Activated CD4-positive, alpha-beta T cell treated with anti-CD3 and anti-CD28 coated beads for 4 hours (primary cell): ENCODE measurements at places on chromosomes 3 and 15.

DNA sequence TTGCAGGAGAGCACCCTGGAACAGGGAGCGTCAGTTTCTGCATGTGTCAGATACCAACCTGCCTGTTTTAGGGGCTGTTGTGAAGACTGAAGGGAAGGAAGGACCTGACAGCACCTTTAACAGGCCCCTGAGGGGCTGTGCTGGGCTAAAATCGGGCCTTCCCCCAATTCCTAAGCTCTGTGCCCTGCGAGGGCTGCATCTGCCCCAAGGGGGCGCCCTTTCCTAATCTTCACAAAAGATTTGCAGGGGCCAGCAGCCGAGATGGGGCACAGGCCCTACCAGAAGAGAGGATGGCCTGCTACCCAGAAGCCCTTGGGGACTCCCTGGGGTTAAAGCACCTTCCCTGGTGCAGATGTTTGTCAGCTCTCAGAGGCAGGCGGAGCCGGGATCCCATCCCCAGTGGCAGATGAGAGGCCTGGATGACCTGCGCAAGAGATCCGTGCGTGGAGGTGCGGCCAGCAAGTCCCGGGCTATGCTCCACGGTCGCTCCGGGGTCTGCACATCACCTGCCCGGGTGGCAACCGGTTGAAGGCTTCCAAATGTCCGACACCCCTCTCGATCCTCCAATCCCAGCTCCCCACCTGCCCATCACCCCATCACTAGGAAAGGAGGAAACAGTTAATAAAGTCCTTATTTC, 53.6 kb downstream of the RHCG start:
- DNase-seq = no peak

DNA sequence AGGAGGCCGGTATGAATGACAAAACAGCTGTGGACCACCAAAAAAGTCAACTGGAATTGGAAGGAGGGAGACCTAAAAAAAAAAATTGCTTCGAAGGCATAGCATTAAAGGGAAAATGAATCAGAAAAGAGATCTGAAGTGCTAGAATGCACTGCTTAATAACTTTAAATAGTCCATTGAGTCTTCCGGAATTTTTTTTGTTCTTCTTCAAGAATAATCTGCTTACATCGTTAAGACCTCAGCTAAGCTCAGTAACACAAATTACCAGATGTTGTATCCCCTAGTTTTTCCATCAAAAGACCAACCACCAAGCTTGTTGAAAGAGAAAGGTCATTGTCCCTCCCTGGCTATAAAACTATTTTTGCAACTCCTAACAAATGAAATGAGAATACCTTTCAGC, 560.5 kb downstream of the NR2F2 start:
- no peak for DNase-seq

DNA sequence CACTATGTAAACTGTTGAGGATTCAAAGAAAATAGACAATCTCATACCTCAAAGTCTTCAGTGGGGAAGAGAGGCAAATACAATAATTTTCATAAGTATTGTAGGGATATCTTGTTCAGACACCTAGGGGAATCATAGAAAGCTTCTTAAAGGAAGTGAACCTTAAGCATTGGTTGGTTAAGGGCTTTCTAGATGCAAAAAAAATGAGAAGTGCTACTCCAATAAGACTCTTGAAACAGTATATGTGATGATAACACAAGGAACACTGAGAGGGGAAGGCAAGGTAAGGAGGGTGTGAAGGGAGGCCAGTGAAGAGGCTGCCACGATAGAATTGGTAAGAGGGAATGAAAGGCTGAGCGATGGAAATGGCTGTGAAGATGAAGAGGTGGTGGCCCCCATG, 104.1 kb downstream of the TPRG1 start:
- DNase-seq = no peak

DNA sequence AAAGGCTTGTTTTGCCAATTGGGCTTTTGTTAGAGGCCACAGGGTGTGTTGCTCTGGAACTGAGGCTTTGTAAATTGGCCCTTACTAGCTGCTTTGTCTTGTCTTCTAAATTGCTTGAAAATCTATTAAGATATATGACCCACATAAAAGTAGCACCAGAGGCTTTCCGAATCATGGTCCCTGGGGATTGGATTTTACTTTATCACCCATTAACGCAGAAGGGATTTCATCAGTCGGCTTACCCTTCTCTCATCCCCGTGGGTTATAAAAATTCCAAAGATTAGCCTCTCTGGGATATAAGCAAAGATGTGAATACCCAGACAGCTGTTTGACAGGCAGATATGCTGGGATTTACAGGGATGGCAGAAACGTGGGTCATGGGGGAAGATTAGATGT, 98.3 kb upstream of the CHL1 start:
- no peak for DNase-seq

- no peak for DNase-seq
These were observed 33.4 kb upstream of the SETD2 start for GRCh38 chr3:47197287-47197686.

DNA sequence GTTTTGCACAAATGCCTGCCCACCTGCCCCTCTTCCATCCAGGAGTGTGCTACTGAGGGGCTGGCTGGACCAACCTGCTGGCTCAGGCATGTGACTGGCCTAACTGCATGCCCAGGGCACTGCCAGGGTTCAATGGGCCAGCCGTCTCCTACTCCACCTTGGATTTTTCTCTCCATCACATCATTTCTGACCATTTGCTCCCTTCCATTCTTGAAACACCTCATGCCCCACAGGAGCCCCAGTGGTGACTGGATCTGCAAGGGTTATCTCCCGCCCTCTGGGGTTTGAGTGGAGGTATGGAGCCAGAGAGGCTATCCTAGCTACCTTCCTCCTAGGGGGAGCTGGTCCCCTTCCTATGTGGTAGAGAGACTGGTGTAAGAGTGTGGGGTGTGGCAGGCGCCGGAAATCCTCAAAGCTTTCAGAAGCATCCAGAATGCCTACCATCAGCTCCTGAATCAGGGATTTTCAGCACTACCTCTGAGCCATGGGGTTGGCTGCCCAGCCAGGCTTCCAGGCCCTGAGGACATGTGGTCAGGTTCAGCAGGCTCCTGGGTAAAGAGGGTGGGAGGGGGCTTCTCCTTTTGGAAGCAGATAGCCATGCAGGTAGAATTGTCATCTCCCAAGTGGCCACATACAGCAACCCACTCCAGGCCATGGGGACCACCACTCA, 2.9 kb upstream of the MANF start:
- DNase-seq = no peak

- DNase-seq = no peak
These were observed 66.5 kb upstream of the SNTN start for GRCh38 chr3:63585927-63586326.

GRCh38 chr15:61030451-61030850, 198.7 kb downstream of the RORA start:
- DNase-seq = no peak

DNA sequence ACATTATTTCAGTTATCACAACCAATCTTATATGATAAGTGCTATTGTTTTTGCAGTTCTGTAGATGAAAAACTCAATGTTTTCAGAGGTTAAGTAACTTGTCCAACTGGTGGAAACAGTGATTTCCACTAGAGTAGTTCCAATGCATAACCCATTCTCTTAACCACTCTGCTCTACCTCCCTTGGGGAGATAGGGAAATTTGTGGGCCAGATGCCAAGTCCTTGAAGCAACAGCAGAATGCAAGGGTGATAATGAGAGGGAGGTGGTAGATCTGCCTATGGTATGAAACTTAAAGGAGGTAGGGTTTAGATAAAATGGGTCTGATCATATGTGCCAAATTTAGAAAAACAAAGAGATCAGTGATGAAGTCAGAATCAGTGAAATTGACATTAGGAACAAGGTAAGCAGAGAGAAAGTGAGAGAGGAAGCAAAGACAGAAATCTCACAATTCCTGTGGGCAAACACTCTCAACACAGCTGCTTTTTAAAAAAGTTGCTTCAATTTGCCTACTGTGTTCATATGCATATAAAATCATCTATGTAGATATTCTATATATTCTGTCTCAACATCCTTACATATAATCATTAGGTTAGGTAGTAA, 50.5 kb upstream of the UBP1 start:
- DNase-seq = no peak

DNA sequence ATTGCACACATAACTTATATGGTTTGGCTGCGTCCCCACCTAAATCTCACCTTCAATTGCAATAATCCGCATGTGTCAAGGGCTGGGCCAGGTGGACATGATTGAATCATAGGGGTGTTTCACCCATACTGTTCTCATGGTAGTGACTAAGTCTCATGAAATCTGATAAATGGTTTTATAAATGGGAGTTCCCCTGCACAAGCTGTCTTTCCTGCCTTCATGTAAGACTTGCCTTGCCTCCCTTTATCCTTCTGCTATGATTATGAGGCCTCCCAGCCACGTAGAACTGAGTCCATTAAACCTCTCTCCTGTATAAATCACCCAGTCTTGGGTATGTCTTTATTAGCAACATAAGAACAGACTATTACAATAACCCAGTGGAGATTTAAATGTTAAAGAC, 653.9 kb downstream of the ROBO1 start:
- no peak for DNase-seq

- no peak for DNase-seq
These were observed 767.1 kb downstream of the IGSF11 start for GRCh38 chr3:118267588-118267987.

DNA sequence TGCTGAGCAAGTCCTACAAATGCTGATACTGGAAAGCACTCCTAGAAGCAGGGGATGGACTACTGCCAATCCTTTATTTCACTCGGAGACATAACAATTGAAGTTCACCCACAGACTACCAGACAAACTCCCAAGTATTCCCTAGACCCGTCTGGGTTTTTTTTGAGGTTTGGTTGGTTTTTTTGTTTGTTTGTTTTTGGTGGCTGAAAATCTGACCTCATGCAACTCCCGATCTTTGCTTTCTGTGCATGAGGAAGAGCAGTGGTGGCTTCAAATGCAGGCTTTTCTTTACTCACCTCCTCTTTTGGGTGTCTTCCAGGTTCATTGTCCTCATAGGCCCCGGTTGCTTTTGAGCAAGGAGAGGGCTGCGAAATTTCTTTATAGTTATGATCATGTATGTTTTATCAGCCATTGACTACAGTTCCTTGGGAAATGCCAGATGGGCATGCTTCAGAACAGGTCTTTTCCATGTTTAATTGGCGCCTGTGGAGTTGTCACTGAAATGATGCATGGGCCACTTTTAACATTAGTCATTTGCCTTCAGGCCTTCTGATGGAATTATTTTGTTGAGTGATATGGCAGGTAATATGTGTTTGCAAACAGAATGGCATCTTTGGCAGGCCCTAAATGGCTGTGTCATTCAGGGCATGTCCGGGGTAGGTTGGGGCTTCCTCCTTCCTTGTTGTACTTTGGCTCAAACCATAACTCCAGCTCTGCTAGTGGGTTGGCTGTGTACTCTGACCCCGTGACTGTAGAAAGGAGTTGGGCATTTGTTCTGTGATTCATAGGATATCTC, 81.3 kb upstream of the ZBED2 start:
- no peak for DNase-seq

DNA sequence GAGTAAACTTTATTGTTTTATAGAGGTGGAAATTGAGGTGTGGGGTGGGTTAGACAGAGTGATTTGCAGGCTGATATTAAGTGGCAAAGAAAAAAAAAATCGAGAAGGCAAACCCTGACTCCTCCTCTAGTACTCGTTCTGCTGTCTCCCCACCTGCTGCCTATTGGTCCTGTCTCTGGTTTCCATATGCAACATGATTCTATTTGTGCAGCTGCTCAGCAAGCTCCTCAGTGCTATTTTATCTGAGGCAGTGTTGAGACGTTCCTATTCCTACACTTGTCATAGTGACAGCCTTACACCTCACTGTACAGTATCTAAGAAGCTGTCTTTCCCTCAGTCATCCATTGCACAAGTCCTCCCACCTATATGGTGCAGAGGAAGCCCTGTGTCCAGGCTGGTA, 45.1 kb downstream of the RSL24D1 start:
- no peak for DNase-seq

DNA sequence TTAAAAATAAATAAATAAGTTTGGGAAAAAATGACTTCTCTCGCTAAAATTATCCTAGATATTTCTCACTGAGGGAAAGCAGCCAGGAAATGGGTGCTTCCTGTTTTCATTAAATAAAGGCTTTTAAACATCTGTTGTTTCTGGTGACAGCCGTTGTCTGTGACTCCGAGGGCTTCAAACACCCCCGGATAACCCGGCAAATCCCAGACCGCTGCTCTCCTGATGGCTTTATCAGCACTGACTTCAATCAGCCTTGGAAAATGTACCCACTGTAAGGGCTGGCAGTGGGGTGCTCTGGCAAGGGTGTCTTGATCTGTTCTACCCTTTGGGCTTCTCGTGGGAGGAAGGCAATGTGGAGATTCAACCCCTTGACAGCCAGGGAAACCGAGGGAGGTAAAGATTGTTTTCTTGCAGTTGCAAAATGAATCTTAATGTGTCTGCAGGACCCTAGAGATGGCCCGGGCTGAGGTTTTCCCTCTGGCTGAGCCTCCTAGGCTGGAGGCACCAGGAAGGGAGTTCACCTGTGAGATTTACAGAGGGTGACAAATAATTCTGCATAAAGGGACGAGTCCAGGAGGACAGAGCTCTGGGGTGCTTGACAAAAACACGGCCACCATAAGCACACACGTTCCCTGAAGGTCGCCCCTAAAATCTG, 33.6 kb upstream of the SEC13 start:
- DNase-seq = no peak

DNA sequence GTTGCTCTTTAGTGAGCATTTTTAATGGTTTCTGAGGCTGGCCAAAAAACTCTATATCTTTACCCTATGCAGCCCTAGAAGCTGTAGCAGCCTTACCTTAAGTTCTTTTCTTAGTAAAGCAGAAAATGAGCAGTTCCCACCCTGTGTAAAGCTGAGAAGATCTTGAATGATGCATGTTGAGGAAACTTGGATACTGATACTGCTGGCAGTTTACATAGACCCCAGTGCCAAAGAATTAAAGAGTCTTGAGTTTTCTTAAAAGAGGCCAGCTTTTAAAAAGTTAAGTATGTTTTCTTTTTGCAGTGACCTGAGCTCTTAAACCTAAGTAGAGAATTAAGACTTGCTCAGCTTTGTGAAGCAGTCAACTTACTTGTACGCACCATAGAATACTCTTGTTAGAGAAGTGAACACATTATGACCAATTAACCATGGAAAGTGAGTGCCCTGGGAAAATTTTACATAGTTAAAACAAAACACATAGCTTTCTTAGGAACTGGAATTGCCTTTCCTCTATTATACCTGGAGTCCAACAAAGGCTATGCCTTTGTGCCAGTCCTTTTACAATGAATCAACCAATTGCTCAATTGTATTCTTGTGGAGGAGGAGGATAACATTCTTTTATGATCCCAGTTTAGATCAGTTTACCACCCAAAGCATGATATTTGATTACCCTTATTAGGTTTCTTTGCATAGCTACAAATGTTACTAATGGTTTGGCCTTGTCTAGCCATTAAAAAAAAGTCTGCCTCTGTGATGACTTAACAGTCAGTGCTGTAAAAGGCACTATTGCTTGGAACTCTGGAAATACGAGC, 28.4 kb downstream of the PLS1 start:
- DNase-seq = no peak

GRCh38 chr15:40754574-40754882, 526 bp downstream of the RMDN3 start:
- DNase-seq = no peak

GRCh38 chr15:33405096-33405495, 94.3 kb downstream of the RYR3 start:
- no peak for DNase-seq

- no peak for DNase-seq
These were observed 63.7 kb upstream of the PLCL2 start for GRCh38 chr3:16821053-16821452.

- no peak for DNase-seq
These were observed 81.6 kb downstream of the OCA2 start for GRCh38 chr15:28017423-28017924.

GRCh38 chr3:144314946-144315345, 343.3 kb downstream of the DIPK2A start:
- no peak for DNase-seq
